ENCODE measurements at places on chromosomes 6 and 20. TPM values are rescaled to one million over a fixed set of nuclear protein-coding genes. Genes with fewer than 3 reads are reported as not detected.

SIRPG gene
- polyA plus RNA-seq: 0.51 TPM

- no peak for DNase-seq
Observed at GRCh38 chr20:1870323-1870722, 24.9 kb upstream of the SIRPA start.

DNA sequence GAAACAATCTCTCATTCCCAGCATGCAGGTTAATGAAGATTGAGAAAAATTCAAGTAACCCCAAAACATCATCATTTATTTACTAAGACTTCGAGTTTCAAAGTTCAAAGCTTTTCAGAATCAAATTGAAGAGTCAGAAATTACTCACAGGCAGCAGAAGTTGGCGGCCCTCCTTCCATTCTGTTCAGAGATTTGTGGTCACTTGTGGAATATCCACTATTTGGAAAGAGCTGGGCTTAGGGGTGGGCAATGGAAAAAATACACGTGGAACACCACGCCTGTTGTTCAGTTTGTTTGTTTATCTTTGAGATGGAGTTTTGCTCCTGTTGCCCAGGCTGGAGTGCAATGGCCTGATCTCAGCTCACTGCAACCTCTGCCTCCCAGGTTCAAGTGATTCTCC is 108.6 kb upstream of the NAA20 start:
- no peak for DNase-seq

GRCh38 chr20:51195419-51195901 is 172.6 kb upstream of the KCNG1 start:
- DNase-seq: no peak

- DNase-seq: no peak
Observed at GRCh38 chr20:14478126-14478525, 140.7 kb upstream of the FLRT3 start.
